ENCODE measurements at places on chromosomes 3 and 15.

DNA sequence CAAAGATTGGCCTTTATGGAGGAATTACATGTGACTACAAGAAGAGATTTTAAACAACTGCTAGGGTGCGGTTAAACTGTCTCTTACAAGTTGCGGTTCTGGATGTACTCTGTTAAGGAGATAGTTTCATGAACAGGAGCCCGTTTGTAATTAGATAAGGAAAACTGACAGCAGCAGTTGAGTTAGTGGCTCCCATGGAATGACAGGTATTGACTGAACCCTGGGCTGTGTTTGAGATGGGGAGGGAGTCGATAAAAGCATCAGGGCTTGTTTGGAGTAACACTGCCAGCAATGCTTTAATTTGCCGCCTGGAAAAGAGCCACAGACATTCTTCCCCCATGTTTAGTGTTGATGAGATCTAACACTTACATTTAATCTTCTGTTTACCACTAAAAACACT, 139.9 kb downstream of the ROBO2 start:
- no peak for DNase-seq

DNA sequence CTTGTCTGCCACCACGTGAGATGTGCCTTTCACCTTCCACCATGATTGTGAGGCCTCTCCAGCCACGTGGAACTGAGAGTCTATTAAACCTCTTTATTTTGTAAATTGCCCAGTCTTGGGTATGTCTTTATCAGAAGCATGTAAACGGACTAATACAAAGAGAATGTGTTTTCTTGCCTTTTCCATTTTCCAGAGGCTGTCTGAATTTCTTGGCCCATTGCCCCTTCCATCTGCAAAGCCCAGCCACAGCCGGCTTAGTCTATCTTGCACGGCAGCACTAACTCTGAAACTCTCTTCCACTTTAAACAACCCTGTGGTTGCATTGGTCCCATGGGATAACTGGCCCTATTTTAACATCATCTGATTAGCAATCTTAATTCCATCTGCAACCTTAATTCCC, 215.3 kb downstream of the LRTM1 start:
- DNase-seq = no peak

DNA sequence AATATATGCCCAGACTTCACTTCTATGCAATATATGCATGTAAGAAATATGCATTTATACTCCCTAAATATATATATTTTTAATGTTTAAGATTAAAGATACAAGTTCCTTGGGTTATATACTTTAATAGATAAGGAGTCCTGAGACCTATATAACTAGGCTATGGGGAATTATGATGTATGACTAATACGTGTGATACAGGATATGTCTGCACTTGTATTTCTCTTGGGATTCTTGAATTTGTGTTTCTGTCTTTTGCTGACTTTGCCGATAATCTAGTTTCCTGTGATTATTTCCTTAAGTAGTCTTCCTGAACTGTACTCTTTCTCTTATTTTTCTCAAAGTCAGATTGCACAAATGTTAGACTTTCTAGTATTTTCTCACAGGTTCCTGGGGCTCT, 109.6 kb downstream of the PIK3CB start:
- DNase-seq = no peak

GRCh38 chr3:13879946-13880810, at the start of gene WNT7A:
WNT7A (minus strand) TSS chr3:13880071; CDS start chr3:13879816, 255 bp downstream.
- no peak for DNase-seq

GRCh38 chr3:58102976-58103451, 94.8 kb downstream of the FLNB start:
- DNase-seq = no peak

GRCh38 chr15:76064375-76064774, 4.6 kb downstream of the TMEM266 start:
- DNase-seq = no peak

DNA sequence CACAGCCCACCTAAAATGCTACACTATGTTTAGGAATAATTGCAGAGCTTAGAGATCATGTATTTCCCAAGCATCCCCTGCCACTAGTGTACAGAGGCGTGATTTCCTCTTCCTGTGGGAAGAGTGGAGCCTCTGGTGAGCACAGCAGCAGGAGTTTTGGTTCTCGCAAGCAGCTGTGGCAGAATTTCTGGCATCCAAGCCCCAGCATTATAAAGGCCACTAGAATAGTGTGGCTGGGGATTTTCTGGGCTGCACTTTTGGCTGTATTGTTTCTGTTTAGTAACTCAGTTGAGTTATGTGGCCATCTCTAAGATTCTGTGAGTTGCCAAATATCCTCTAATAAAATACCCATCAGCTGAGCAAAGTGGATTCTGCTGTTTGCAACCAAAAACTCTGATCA, 64.7 kb downstream of the GPR176 start:
- no peak for DNase-seq

GRCh38 chr3:32706348-32707025, 21.5 kb downstream of the CNOT10 start:
- DNase-seq = no peak

DNA sequence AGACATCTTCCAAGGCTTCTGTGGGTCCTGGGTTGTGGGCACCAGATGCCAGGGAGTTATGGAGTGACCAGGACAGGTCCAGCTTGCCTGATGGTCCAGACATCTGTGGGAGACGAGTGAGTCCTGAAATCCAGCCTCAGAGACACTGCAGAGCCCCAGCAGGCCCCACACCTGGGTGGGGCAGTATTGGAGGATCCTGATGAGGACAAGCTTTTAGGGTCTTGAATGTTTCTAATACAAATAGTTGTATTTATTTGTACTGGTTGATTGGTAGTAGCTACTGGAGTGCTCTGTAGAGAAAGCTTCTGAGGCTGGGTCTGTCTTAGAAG, 67.5 kb upstream of the PRR23C start:
- no peak for DNase-seq

- DNase-seq = no peak
Observed at GRCh38 chr15:69574506-69574905, 121.9 kb downstream of the RPLP1 start.

DNA sequence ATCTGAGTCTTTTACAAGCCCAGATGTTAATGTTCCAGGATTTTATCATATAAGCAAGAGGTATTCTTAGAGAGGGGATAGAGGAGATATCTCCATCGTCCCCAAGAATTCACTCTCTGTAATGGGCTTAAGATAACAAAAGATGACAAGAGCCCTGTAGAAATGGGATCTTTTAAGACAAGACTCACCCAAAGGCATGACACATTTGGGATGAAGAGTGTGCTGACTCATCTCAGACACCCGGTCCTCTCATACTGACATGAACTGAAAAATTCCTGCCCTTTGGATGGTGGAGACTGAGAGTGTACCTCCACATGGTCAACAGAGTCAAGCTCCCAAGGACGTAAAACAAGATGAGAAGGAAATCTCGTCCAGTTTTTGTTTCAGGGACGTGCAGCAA, 11.0 kb downstream of the LEKR1 start:
- DNase-seq = no peak

DNA sequence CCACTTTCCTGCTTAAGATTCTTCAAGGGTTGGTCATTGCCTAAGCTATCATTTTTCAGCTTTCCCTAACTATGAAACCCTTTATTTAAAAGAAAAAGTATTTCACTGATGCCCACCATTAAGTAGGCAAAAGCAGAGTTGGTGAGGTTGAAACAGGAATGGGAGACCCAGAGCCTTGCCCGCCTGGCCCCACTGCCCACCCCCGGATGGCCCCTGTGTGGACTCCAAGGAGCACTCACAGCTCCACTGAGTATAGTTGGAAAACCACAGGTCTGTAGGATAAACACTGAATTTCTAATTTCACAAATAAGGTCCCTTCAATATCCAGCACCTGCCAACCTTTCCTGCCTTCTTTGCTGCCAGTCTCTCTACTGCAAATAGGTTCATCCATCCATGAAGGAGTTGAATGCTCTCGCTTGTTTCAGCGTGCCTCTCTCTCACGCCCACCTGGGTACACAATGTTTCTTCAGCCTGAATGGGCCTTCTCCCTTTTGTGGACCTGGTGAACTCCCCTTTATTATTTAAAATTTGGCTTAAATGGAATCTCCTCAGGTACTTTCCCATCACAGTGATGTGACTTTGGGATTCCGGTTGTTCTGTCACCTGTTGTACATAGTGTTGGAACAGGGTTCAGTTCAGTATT, 8.7 kb upstream of the ACAP2 start:
- no peak for DNase-seq

- DNase-seq = no peak
Observed at GRCh38 chr15:68712886-68713285, 107.8 kb downstream of the ANP32A start.

- DNase-seq = no peak
Observed at GRCh38 chr3:109869586-109869985, 532.2 kb upstream of the DPPA4 start.

GRCh38 chr3:43372809-43373559, 86.6 kb downstream of the SNRK start:
- no peak for DNase-seq

DNA sequence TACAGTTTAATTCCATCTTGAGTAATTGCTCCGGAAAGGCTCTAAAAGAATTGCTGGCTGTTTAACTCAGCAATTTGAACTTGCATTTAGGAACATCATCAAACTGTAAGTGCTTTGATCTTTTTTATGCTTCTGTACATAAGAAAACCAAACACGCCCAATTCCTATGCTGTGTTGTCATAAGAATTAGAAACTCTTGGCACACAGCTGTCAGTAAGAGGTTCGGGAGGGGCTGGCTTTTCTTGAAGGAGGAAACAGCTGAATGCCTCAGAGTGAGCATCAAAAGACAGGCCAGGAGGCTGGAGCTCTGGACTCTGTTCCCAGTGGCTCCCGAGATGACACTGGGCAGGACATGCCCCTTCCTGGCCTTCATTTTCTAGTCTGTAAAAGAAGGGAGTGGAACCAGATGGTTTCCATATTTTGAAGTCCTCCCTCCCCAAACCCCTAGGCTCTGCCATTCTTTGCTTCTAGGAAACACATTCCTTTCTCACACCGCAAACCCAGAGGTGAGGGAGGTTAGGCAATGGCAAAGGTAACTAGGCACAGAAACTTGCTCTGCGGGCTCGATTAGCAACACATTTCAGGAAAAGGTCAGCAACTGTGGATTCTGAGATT, 73.7 kb upstream of the DLG1 start:
- DNase-seq = peak; percentile 69

GRCh38 chr15:67115586-67115969, 50.2 kb downstream of the SMAD3 start:
- no peak for DNase-seq

DNA sequence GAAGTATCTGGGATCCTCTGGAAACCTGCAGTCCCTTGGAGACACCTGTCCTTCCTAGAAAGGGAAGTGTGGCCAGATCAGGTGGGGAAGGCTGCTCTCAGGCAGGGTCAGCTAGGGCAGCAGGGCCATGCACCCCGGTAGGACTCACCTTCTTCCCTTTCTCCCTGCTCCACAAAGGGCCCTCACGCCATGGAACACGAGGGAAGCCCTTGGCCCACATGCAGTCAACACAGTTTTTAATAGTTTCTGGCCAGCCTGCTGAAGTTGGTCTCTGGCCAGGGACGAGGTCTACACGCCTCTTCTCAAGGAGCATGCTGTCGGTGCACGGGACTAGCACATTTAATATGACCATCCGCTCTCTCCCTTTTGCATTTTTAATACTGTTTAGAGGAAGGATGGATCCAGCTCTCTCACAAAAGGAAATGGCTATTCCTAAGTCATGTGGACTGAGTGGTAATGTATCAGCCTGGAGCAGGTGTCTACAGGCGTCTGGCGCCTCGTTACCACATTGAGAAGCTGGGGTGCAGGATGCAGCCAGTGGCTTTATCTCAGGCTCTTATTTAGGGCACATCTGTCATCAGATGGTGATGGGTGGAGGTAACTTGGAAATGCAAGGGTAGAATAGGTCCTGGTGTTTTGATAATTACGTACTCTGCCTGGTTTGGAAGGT, 153.9 kb downstream of the KLF13 start:
- DNase-seq = no peak

GRCh38 chr3:115092220-115092791, 54.8 kb downstream of the ZBTB20 start:
- DNase-seq = peak; percentile 42

DNA sequence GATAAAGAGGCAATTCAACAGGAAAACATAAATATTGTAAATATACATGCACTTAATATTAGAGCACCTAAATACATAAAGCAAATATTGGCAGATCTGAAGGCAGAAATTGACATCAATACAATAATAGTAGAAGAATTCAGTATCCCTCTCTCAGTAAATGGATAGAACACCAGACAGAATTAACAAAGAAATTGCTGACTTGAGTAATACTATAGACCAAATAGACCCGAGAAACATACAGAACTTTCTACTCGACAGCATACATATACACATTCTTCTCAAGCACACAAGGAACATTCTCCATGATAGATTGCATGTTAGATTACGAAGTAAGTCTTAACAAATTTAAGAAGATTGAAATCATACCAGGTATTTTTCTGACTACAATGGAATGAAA, 50.2 kb downstream of the OXSM start:
- DNase-seq = no peak

GRCh38 chr3:119531151-119531550, 28.3 kb downstream of the CD80 start:
- DNase-seq = no peak

DNA sequence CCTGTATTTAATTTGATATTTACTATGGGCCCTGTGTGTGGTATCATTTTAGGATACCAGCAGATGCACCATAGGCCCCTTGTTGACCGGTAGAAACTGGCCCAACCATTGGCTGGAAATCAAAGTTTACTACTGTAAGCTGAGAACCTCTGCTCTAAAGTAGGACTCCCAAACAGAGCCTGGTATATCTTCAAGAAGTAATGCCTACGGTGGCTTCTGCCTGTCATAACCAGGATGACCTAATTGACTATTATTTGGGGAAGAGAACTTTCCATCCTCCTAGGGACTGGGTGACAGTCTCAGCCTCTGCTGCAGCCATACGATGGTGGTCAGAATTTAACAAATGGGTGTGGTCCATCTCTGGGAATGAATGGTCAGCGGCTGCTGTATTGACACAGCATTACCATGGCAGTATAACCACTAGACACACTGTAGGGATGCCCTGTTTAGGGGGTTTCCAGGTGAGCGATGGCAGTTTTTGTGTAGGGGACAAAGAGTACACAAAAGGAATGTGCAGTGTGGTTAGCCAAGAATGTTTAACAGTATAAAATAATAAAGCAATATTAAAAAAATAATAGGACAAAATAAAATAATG, 37.3 kb downstream of the RARB start:
- DNase-seq = no peak

GRCh38 chr15:56040081-56041035, 46.9 kb upstream of the NEDD4 start:
- peak; percentile 92 for DNase-seq

DNA sequence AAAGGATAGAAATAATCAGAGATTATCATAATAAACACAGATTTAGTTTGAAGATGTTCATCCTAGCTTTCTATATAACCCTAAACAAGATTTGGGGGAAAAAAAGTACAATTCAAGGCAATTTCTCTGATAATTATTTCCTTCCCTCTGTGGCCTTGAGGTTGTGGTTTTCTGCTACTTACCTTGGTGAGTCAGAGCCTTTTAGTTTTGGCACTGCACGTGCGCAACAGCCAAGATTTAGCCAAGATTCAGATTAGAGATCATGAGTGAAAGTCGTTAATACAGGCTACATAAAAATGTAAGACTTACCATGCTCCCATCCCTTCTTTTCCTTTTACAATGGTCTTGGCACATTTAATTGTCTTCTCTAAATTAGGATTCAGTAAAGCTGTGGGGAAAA, 6.7 kb downstream of the LYZL4 start:
- DNase-seq = no peak

GRCh38 chr3:153400641-153401040, 238.6 kb downstream of the RAP2B start:
- no peak for DNase-seq

- no peak for DNase-seq
Observed at GRCh38 chr3:124132813-124133212, 140.9 kb upstream of the ROPN1 start.
